ENCODE measurements at places on chromosomes 4 and X.

GRCh38 chrX:118694638-118695037, 32.8 kb upstream of the IL13RA1 start:
- DNase-seq, result no peak

GRCh38 chr4:140300271-140300970, 73.0 kb upstream of the SCOC start:
- no peak for DNase-seq

GRCh38 chrX:115058276-115058675, 40.9 kb upstream of the IL13RA2 start:
- DNase-seq, result no peak

DNA sequence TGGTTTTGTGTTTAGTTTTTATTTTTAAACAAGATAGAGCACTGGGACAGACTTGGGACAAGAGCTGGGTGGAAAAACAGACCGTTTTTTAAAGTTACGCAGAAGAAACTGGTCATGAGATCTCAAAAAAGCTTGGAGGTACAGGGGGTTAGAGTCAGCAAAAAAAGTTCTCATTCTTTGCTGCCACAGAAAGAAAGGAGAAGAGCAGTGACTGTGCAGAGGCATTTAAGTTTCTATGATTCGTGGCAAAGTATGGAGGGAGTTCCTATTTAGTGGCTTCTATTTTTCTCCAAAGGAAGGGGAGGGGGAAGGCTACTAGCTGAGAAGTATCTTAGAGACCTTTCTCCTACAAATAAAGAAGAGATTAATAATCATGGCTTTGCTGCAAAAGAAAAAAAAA, 68.3 kb downstream of the MANBA start:
- no peak for DNase-seq

DNA sequence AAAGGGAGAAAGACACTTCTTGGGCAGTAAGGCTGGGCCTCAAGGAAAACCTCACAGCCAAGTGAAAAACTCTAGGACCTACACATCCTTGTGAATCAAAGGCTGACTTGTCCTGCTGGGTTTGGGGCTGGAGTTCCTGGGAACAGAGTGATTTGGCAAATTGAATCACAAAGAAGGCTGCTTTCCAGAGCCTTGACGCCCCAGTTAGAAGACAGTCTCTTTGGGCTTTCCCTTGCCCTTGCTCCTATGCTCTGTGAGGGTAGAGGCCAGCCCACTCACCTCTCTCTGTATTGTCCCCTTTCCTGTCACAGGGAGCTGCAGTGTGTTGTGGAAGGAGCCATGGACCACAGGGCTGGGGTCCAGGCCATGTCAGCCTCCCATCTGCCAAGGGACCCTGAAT, 9.6 kb downstream of the AMER1 start:
- DNase-seq, result no peak

DNA sequence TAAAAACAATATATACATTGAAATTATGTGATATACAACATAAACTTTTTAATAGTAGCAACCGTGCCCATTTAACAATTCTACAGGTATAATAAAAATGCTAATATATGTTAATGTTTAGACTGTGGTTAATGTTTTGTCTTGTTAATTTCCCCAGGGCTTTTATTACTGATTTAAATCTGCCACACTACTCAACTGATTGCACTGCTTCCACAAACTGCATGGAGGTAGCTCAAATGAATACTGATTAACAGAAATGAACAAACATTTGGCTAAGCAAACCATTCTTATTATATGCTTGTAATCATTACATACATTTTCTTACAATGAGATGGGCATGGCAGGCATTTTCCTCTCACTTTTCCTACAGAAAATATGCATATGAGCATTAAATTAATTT, 275.9 kb downstream of the GPC3 start:
- no peak for DNase-seq

GRCh38 chrX:130418740-130419139, 17.0 kb downstream of the RBMX2 start:
- DNase-seq, result no peak

DNA sequence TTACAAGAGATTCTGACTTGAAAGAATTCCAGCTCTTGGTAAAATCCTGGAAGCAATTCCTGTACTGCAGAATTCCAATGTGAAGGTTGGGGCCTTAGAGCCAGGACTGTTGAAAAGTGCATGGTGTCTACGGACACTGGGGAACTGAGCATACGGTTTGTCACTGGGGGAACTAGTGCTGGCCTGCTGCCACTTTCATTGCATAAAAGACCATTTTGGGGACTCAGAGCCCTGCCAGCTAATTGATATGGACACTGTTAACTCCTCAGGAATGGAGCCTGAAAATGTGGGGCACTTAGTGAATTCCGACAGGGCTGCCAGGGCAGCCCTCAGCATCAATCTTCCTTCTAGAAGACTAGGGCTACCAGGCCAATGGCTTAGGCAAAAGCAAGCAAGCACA, 55.9 kb downstream of the AMOT start:
- DNase-seq, result no peak

DNA sequence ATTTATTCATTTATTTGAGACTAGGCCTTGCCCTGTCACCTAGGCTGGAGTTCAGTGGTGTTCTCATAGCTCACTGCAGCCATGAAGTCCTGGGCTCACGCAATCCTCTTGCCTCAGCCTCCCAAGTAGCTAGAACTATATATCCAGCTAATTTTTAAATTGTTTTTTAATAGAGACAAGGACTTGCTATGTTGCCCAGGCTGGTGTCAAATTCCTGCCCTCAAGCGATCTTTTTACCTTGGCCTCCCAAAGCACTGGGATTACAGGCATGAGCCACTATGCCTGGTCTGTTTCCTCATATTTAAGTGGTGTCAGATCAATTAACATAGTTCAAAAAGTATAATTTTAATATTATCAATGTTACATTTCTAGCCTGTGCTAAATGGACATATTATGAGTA, 68.5 kb downstream of the AFF1 start:
- no peak for DNase-seq

DNA sequence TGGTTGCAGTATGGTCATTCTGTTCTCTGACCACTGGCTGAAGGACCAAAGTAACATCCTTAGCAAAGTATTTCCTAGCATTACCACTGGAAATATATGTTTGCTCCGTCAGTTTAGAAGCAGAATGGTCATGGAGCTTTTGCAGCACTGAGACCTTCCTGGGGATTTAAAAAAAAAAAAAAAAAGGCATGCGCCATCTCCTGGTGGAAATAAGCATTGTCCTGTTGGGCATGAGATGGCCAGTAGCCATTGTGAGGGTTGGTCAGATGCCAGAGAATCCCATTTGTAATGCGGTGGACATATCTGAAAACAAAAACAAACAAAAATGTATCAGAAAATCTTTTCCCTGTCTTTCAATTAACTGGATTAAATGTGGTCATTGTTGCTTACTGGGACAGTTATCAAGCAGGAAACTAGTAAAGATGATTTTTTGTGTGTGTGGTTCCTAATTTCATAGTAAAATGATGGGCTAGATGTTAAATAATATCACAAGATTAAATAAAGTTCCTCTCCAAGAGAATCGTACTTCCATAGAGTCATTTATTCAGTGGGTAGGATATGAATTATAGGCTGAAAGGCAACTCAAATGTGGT, 139.6 kb downstream of the SOWAHB start:
- DNase-seq, result no peak

DNA sequence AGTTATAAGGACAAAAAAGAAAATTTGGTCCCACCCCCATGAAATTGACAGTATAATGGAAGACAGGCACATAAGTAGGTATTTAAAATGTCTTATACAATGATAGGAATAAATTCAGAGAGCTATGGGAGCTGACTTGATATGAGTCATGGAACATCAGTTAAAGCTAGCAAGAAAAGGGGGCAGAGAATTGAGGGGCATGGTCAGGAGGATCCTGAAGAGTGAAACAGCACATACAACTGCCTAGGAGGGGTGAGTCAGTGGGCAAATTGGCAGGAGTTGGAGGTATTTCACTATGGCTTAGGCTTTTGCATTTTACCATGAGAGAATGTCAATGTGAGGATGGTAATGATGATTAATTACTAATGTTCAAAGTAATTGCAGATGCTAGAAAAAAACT, 95.4 kb upstream of the BANK1 start:
- DNase-seq, result no peak

DNA sequence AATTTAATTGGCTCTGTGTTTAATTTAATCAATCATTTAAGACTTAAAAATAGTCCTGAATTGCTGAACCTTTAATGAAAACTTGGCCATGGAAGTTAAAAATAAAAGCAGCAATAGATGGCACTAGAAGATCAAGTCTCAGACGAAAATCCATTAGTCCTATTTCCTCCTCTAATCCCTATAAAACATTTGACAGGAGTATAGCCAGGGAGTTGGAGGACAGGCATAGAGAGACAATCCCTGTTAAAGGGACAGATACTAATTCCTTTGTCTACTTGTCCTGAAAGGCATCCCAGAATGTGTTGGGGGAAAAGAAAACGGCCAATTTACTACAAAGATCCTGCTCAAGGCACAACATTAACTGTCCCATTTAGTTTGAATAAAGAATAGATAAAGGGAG, 276.3 kb upstream of the TACR3 start:
- DNase-seq, result no peak

- DNase-seq, result no peak
Observed at GRCh38 chr4:95095348-95095974, 337.7 kb downstream of the BMPR1B start.

GRCh38 chrX:39244147-39244546, 442.9 kb downstream of the MID1IP1 start:
- no peak for DNase-seq

GRCh38 chr4:69909195-69909594, 21.7 kb upstream of the CSN1S1 start:
- no peak for DNase-seq

DNA sequence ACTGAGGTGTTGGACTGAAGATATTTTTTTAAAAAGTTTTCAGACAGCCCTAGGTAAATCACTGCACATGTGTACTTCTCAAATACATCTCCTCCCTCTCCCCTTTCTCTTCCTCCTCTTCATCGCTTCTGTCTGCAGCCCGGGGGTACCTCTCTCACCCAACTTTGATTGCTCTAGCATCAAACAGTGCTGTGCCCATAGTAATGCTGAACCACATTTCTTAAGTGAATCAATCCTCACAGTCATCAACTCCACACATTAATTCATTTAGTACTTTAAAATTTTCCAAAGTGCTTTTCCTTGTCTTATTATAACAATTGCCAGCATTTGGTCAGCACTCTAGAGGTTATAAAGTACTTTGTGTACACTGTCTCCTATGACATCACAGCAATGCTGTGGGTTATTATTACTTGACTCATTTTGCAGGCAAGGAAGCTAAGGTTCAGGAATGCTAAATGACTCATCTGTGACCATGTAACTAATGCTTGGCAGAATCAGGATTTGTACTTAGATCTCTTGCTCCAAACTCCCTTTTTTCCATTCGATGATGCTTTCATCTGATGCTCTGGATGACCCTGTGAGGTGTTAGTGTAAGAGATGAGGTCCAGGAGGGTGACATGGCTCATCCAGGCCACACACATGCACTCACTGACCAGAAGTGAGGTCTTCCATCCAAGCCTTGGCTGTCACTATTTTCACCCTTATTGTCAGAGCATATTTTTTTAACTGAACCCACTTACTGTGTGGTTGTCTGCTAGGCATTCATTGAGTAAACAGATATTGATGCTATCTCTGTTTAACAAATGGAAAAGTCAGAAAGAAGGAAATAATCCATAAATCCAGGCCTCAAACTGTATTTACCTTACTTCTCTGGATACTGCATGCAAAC, 58.8 kb downstream of the RHOH start:
- no peak for DNase-seq

DNA sequence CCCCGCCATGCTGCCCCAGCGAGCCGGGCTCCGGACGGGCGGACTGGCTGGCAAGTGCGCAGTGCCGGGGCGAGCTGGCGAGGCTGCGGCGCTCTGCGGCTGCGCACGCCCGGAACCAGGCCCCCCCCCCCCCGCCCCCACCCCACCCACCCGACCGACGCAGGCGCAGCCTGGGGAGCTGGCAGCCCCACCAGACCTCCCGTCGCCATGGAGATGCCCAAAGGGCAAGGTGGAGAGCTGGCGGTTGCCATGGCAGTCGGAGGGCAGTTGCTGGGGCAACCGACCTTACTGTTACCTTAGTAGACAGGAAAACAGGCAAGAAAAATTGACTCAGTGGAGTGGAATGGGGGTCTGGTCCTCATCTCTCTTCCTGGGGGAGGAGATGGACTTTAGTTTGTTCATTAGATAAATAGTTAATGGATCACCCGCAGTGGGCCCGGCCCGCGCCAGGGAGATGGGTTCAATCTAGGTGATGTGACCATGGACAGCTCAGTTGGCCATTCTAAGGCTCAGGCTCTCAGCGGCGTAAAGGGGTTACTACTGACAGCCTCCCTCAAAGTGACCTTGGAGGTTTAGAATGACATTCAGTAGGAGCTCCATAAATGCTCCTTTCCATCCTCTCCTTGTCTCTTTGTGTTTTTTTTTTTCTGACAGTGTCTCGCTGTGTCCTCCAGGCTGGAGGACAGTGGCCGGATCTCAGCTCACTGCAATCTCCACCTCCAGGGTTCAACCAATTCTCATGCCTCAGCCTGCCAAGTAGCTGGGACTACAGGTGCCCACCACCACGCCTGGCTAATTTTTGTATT, at the start of gene PCSK1N:
Gene PCSK1N (minus strand): TSS at position 87 of the 806 bp plus-strand sequence. CDS start 78 bp downstream, at position 9.
- DNase-seq, result peak; percentile 37

- no peak for DNase-seq
Observed at GRCh38 chr4:154010371-154010770, 221.5 kb upstream of the SFRP2 start.

- DNase-seq, result no peak
Observed at GRCh38 chr4:4782969-4783368, 76.5 kb upstream of the MSX1 start.

DNA sequence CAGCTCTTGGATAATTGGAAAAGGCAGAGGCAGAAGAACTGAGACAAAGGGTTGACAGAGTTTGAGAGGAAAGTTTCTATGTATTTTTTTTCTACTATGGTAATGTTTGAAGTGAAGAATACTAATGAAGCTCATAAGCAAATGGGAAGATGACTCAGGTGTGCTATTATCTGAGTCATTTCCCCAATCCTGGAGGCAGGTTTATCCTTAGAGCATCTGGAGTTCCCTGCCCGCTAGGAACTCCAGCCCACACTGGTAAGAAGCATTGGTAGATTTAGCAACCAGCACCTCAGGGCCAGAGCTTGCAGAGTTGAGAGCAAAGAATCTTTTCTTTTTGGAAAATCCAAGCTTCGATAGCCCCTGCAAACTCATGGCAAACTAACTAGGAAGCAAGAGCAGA, 55.2 kb downstream of the DOCK11 start:
- no peak for DNase-seq

DNA sequence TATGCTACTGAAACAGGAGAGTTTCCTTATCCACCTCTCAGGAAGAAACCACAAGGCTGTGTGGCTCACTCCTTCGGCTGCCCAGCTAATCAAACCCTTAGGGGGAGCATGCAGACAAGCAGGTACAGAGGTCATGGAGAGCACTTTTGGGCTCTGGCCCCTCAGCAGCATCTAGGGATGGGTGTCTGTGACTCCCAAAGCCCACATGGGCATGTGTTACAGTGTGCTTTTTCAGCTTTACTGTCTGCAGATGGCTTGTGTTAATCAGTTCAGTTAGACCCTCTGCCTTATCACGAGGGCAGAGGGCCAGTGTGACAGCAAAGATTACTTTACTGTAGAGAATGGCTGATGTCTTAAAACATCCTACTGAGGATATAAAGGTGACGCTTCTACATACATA, 447.4 kb downstream of the PCDH10 start:
- no peak for DNase-seq

GRCh38 chr4:44760142-44760898, 34.0 kb upstream of the GNPDA2 start:
- no peak for DNase-seq

Data from T-helper 22 cell (primary cell).